ENCODE measurements at places on chromosomes 3 and 15.

DNA sequence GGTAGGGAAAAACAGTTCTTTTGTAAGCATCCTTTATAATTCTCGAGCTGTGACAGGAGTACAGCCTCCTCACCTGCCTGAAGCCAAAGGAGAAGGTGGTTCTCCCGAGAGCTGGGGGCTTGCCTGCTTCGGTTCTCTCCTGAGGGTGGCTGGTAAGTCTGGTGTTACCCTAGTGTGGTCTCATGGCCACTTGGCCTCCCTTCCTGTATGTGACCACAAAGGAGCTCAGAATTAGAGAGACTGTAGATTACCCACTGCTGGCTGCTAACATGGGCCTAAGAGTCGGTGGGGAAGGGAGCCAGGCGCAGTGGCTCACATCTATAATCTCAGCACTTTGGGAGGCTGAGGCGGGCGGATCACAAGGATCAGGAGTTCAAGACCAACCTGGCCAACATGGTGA is 12.6 kb downstream of the PDHB start:
- no peak for DNase-seq

DNA sequence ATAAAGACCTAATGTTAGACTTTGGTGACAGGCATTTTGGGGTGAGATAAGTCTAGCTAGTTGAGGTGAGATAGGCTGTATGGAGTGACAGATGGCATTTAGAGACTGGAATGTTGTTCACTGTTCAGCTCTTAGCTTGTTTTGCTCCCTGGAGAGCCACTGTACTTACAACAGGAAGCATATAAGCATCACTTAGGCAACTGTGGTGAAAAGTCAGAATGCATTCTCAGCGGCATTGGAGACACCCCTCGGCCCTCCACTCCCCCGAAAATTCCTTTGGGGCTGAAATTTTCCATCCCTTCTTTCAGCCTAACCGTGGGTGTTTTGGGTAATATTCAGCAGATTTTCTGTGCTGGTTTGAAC is 73.4 kb downstream of the SLCO3A1 start:
- no peak for DNase-seq

DNA sequence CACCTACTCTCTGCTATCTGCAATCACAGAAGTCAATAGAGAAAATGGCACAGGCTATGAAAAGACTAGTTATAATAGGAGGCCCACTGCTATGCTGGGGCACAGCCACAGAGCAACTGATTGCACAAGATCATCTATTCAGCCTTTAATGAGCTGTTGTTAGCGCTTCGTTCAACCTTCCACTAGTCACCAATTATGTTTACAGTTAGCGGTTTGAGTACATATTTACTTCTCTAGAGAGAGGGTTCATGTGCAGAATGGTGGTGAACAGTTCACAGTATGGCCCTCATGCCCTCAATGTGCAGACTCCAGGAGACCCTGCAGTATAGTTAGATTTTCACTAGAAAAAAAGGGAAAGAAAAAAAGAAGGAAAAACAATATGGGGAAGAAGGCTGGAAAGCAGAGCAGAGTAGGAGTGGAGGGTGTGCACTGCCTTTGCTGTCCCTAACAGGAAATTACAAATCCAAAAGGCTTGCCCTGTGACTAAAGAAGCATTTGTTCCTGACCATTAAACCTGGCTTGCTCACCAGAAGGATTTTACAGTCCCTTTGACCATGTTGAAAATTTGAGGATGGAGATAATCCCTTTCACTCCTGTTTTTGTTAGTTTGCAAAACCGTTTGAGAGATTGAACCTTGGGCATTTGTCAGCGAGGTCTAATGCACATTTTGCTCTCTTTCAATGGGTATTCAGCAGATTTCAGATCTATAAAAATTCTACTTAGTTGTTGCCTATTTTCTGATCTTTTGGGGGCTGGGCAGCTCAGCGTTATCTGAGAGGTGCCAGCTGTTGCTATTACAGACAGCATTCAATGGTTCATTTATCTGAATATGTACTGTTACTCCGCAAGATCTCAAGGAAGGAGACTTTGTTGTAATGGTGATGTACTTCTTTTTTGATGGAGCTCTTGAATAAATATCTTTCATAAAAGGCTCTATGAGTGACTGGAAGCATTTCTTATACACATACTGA is 296.1 kb downstream of the LSAMP start:
- DNase-seq: no peak

- no peak for DNase-seq
These were observed 59.8 kb downstream of the WDR76 start for GRCh38 chr15:43886558-43886957.

- DNase-seq: no peak
These were observed 179.9 kb upstream of the THBS1 start for GRCh38 chr15:39400821-39401550.

GRCh38 chr15:61729646-61730045 is 330.6 kb downstream of the VPS13C start:
- no peak for DNase-seq

GRCh38 chr15:55992769-55993110 is 672 bp downstream of the NEDD4 start:
- no peak for DNase-seq

- no peak for DNase-seq
These were observed 1020.5 kb upstream of the CFAP20DC start for GRCh38 chr3:60070366-60070765.

DNA sequence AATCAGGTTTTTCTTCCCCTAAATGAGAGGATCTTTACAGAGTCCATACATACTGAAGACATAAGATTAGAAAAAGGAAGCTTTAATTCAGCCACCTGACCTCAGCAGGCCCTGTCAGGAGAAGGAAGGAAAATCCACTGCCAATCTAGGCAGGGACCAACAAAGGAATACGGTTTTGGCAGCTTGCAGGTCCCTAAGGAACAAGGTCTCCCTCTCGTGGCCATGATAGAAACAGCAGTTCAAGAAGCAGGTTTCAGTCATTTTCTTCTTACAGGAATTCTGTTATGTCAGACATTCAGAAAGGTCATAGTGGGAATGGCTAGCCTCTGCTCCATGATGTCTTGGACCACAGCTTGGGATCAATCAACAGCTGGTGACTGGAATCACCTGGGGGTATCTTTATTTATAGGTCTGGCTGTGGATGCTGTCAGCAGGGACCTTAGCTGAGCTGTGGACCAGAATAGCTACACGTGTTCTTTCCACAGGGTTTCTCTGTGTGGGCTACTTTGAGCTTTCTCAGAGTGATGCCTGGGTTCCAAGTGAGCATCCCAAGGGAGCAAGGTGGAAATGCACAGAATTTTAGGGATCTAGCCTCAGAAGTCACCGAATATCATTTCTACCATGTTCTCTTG is 9.4 kb upstream of the CMSS1 start:
- DNase-seq: no peak

DNA sequence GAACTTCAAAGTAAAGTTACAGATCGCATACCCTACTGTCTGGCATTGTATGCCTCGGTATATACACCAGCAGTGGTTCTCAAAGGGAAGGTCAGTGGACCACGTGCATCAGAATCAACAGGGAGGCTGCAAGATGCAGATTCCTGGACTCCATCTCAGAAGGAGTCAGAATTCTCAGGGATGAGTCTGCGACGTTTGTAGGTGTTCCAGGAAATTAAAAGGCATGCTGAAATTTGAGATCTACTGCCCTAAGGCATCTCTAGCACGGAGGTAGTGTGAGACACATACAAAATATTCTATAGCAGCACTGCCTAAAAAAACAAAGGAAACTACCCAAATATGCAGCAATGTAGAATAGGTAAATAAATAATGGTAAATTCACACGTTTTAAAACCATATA is 136.8 kb upstream of the BNIP2 start:
- no peak for DNase-seq

- peak; percentile 70 for DNase-seq
These were observed 7.5 kb upstream of the ALAS1 start for GRCh38 chr3:52190294-52191074.

GRCh38 chr3:28328188-28329151 is 20.1 kb upstream of the ZCWPW2 start:
- no peak for DNase-seq
